ENCODE measurements at places on chromosomes 2 and 18.

DNA sequence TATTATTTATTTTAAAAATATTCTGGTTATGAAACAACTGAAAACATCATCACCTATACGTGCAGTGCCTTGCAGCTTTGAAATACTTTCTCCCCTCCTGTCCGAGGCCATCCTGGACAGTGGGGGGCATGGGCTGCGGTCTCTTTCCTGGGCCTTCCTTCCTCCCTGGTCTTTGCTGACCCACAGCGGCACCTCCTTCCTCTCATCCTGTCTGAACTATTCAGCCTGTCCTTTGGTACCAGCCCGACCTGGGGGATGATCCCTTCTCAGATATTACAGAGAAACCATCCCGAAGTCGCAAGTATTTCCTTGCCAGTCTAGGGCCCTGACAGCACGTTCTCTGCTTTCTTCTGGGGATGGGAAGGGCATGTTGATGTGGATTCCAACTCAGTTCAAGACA, 736.6 kb upstream of the HS6ST1 start:
- DNase-seq, result no peak

- DNase-seq, result no peak
These were observed 308.3 kb upstream of the SLC8A1 start for GRCh38 chr2:40760071-40760666.

- no peak for DNase-seq
These were observed 75.1 kb downstream of the AGPS start for GRCh38 chr2:177467646-177468045.

GRCh38 chr2:174054926-174055325, 89.8 kb upstream of the SP3 start:
- no peak for DNase-seq

DNA sequence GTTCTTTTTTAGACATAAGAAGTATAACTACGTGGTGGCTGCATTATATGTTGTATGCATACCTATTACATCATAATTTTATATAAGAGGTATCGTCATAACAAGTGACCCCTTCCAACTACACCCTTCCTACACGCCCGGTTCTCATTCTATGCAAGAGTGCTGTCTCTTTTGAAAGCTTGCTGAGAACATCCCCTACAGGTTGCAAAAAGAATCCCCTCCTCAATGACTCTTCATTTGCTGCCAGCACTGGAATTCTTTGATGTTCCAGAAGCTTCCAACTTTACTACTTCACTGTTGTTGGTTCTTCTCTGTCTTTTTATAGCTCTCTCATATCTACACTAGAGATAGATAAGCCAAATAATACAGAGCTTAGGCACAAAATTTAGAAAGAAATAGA, 66.4 kb downstream of the CDH7 start:
- DNase-seq, result no peak

DNA sequence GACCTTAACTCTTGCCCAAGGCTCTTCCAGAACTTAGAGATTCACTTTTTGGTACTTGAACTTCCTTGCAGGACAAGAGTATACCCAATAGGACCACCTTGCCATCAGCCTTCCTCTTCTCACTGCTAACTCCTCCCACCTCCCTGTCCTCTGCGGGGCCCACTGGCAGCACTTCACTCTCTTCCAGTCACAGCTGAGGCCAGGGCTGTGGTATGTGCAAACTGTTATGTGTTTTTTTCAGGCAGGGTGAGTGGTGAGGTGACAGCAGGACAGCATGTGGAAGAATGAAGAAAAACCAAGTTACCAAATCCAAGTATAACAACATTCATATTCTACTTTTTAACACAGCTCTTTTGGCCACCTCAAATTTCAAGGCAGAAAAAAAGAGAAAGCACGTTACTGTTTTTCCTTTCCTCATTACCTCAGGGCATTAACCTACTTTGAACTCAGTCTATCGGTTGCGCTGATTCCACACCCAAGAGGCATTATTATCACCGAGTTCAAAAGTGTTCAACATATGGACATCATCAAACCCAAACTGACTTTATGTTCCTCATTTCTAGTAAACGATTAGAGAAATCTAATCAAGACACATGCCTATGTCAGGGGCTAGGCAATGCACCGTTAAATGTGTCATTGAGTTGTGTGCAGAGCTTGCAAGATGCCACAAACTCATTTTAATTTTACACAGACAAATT, 605.2 kb upstream of the SYT4 start:
- DNase-seq, result no peak

DNA sequence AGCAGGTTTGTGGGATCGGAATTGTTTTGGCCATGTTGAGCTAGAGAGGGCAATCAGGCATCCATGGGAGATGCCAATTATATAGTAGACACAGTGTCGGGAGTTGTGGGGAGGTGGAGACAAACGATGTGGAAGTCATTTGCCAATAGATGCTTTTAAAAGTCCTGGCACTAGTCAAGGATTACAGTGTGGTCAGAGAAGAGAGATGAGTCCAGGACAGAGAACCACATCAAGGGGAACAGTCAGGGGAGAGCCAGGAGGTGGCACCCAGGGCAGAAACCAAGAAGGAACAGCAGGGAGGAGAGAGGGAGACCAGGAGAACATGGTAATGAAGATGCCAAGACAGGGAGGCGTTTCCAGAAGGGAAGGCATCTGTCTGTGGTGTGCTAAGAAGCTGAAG, 81.2 kb downstream of the ARL4C start:
- no peak for DNase-seq

- DNase-seq, result no peak
These were observed 106.1 kb upstream of the EML6 start for GRCh38 chr2:54617409-54617808.

- no peak for DNase-seq
These were observed 8.2 kb upstream of the GPR17 start for GRCh38 chr2:127637725-127638252.

DNA sequence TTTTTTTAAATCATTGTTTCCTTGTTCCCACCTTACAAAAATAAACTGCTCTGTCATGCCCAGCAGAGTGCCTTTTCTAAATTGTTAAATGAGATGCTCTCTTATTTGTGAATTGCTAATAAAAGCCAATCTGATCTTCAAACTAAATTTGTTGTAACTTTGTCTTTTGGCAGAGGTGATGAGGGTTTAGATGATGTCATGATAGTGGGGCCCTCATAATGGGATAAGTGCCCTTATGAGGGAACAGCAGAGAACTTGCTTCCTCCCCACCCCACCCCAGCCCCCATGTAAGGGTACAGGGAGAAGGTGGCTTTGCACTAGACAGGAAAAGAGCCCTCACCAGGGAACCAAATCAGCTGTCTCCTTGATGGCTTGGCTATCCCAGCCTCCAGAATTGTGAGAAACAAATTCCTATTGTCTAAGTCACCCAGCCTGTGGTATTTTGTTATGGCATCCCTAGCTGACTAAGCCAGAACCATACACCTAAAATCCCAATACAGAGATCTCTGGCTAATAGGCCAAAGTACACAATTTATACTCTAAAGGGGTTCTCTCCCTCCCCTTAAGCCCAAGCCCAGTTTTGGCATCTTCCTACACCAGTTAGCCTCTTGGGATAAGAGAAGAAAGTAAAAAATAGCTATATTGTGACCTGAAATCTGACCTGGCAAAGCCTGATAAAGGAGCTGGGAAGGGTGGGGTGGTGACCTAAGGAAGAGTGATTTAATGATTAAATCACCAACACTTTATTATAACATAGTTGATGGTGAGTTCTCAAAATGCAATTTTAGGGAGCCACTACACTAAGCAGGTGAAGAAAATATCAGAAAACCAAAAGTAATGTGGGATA, 40.3 kb upstream of the HNRNPA3 start:
- DNase-seq, result no peak

DNA sequence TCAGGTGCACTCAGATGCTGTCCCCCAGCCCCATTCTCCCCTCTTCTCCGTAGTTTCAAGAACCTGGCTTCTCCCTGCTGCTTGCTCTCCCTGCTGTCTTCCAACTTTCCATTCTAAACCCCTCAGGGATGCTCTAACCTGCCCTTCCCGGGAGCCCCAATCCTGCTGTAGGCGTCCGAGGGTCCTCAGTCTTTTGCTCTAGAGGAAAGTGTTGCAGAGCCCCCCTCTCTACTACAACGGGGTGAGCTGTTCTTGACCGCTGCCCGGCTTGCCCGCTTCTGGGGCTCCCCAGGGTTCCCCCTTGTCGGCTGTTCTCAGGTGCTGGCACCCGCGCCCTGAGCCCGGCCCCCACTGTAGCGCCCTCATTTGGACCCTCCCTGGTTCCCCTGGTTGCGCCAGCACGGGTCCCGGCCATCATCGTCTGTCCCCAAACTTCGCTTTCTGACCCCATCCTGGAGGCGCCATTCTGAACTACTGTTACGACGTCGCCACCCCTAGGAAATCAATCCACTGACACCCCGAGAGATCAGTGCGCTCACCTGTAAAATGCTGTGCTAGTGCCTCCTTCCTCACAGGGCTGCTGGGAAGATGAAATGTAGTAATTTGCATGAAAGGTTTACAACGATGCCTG, 31.9 kb upstream of the REG3G start:
- DNase-seq, result no peak

- no peak for DNase-seq
These were observed 240.3 kb upstream of the ETAA1 start for GRCh38 chr2:67156796-67157195.

- no peak for DNase-seq
These were observed 35.0 kb upstream of the CYP27C1 start for GRCh38 chr2:127255146-127255545.

- no peak for DNase-seq
These were observed 26.0 kb downstream of the CROCC2 start for GRCh38 chr2:240932001-240932723.

DNA sequence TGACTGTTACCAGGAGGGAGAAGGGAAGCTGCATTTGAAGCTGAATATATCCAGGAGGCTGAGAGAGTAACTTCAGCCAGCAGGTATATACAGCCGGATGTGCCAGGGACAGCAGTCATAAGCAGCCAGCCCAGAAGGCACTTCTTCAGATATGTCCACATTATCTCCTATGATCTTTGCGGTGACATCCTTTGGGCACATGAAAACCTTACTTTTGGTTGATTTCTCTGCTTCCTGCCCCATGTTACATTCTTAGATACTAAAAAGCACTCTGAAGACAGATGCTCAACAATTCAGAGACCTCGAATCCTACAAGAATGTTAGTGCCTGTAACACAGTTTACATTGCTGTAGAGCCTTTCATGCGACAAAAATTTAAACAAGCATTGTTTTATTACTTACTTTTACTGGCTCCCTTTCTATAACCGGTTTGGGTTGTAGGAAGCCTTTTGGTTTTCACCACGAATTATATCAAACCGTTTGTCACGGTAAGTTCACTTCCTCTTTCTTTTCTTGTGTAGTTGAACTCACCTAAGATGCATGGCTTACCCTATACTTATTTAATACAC, 50.3 kb upstream of the TLK1 start:
- no peak for DNase-seq

DNA sequence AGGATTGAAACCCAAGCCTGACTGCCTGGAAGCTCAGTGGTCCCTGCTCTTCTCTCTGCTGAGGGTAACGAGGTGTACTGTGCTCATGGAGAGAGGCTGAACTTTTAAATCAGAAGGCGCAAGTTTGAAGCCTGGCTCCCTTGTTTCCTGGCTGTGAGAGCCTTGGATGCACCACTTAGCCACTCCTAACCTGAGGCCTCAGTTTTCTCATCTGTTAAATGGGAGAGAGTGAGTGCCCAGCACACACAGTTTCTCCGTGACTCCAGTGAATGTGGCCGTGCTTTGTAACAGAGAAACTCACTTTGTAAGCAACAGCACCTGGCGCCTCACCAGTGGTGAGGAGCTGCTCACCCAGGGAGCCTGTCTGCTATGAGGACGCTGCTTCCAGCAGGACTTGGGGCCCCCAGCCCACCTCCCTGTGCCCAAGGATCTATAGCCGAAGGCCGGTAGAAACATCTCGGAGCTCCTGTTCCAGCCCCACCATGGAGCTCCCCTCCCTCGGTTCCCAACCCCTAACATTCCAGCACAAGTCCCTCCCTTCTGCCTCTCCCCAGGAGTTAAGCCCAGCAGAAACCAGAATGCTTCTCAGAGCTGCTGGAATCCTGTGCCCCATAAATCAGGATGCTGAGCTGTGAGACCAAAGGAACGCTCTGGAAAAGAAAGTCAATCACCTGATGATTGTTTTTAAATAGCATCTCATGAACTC, 20.3 kb upstream of the KCNK3 start:
- DNase-seq, result no peak

- DNase-seq, result no peak
These were observed 162.5 kb downstream of the RAD51AP2 start for GRCh38 chr2:17355608-17356329.

DNA sequence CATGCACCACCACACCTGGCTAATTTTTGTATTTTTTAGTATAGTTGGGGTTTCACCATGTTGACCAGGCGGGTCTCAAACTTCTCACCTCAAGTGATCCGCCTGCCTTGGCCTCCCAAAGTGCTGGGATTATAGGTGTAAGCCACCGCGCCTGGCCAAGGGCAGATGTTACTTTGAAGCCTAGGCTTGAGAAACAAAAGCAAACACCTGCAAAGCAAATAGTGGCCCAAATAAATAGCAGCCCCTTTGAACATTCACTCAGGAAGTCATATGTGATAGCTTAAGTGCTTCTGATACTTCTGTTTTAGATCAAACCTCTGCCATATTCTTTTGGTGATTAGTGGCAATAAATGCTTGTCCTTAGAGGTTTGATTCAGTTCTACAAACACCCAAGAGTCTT, 404.5 kb upstream of the SMIM21 start:
- DNase-seq, result no peak

GRCh38 chr2:212882626-212883025, 268.8 kb downstream of the IKZF2 start:
- no peak for DNase-seq

DNA sequence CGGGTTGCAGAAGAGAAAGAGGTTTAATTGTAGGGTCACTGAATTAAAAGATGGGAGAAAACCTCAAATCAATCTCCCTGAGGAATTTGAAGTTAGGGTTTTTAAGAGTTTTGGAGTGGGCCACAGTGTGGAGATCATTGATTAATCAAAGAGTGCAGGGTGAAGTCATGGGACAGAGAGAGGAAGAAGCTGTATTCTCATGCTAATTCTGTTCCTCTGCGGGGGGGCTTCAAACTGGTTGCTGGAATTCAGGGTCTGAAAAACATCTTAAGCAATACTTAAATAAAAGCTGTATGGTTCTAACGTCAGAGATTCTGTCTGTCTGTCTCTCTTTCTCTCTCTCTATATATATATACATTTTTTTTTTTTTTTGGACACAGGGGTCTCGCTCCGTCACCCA, 169.8 kb upstream of the SPATS2L start:
- no peak for DNase-seq

DNA sequence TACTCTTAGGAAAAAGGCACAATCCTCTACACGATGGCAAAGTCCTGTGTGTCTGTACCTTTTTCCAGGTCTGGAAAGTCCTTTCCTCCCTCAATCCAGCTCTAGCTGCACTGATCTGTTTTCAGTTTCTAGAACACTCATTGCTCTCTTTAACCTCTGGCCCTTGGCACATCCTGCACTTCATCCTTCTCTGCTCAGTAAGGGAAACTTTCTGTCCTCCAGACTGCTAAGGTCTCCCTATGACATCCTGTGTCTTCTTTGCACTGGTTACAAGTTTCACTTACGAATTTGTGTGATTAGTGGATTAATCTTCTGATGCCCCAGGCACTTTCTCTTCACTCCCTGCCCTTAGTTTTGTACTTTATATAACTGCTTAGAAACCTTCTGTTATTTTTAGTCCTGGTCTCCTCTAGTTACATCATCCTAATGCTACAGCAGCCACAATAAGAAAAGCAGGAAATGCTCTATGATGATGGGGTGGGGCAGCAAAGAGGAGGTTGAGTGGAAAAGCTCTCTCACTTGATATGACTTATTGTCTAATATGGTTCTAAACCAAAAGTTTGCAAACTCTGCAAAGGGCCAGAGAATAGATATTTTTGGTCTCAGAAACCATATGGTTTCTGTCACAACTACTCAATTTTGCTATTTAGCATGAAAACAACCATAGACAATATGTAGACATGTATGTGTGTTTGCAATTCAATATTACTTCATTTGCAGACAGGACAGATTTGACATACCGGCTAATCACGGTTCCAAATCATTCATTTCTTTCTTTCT, 568.2 kb downstream of the THSD7B start:
- DNase-seq, result no peak
